ENCODE measurements at places on chromosomes 4 and X.

GRCh38 chr4:64497491-64497890 lies 88.2 kb upstream of the TECRL start:
- DNase-seq = no peak

GRCh38 chrX:134368126-134368525 lies 91.8 kb upstream of the HPRT1 start:
- DNase-seq = no peak

GRCh38 chr4:7647600-7648543 lies 213.1 kb upstream of the PSAPL1 start:
- no peak for DNase-seq

- DNase-seq = no peak
Observed at GRCh38 chr4:54556051-54556450, 101.7 kb upstream of the KIT start.

- no peak for DNase-seq
Observed at GRCh38 chr4:184645904-184646610, 3.2 kb downstream of the CASP3 start.

DNA sequence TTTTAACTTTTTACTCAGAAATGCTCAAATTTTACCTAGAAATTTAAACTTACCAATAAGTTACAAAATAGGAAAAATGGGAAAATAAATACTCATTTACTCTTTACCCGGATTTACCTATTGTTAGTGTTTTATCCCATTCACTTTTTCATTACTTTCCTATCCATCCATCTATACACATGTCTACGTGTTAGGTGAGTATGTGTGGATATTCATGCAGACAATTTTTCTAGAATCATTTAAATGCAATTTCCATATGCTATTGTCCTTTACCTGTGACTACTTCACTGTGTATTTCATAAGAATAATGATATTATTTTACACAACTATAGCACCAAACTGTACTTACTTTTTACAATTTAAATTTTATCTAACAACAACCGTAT lies 896.6 kb upstream of the INTU start:
- DNase-seq = no peak

DNA sequence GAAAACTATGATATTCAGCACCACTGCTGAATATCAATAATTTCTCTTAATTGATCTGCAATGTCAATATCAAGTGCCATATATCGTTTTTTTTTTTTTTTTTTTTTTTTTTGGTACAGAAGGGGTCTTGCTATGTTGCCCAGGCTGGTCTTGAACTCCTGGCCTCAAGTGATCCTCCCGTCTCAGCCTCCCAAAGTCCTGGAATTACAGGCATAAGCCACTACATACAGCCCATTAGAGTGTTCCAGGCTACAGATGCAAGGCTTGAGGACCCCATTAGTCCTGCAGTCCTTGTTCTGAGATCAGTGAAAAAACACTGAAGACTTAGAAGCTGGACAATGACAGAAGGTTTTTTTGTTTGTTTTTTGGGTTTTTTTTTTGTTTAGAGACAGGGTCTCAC lies 48.3 kb downstream of the PPP3CA start:
- DNase-seq = no peak

DNA sequence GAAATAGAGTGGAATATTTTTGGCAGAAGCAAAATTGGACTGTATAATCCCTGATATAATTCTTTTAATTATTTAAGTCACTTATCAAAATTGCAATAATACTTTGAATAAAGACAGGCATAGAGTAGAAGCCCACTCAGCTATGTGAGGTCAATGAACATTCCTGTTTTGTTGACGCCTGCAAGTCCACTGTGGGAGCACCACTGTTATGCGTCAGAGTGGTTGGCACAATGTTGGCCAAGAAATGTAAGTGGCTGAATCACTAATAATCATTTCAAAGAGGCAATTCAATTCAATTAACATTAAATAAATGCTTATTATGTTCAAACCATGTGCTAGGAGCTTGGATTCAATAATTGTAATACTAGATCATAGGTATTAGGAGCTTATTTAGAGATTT lies 221.0 kb downstream of the SPCS3 start:
- DNase-seq = no peak

GRCh38 chr4:177810220-177810619 lies 368.0 kb upstream of the AGA start:
- no peak for DNase-seq

DNA sequence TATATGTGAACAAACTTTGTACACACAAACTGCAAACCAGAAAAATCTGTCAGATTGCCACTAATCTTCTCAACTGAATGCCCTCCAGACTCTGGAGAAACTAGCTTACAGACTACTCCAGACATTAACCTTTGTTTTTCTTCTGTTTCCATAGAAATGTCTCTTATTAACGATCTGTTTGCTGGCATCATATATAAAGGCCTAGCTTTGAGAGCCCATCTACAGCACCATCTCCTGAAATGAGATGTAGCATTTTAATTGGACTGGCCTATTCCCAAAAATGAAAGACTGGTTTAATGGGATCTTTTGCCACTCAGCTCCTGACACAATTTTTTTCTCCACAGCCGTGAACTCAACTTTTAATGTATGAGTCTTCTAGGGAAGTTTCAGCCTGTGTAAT lies 266.0 kb upstream of the IL1RAPL1 start:
- no peak for DNase-seq

DNA sequence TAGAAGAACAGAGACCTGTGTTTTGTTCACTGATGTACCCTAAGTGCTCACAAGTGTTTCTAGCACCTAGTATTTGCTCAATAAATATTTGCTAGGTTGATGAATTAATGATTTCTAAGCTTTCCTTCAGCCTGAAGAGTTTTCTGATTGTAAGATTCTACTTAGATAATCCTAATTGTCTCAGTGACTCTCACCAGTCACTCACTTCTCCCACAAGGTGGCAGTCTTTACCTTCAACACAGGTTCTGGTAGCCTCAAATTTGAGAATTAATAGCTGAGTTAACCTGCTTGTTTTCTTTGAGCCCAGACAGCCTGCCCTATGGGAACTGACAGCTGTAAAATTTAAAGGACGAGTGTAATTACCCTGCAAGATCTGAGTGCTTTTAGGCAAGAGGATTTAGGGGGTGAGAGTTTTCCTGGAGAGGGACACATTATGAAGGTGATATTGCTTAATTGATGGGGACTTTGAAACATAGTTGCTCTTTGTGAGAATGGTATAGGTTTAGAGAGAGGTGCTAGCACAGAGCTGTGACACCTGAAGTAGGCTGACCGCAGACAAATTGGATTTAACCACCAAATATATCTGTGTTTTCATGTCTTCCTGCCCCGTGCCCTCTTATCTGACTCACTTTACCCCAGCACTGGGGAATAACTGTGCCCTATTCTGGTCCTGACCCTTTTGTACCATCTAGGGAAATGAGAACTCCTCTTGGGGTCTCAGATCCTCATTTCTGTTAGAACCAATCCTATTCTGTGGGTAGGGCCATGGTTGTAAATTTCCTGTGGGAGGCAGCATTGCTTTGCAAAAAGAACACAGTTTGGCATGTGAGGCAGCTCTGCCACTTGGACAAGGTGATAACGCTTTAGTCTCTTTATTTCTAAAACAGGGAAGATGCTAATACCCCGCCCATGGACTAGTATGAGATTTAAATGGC lies 27.7 kb downstream of the CD38 start:
- DNase-seq = peak; percentile 32

DNA sequence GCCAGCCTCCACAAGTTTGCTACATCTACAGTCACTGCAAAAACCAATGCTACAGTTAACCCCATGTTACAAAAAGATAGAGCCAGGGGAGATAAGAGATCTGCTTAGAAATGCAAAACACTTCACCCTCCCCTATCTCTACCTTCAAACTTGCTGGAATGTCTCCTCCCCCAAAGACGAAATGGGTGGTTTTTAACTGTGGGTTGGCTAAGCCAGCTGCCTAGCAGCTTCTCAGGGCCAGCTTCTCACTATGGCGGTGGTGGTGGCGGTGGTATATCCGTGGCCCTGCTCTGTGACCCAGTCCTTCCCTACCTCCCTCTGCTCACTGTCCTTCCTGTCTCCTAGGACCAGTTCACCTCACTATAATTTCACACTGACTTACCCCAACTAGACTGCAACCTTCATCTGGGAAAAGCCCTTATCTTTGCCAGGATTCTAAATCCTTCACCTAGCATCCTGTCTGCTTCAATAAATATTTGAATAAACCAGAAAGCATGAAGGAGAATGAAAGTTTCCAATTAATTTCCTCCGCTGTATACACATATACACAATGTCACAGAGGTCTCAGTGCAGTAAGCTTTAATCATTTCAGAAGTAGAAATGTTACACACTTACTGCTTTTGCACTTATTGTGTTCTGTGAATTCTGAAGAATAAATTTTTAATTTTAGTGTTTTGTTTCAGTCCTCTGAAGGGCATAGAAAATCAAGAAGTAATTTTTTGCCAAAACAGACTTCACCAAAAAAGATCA lies 46.3 kb downstream of the SH3KBP1 start:
- no peak for DNase-seq

GRCh38 chr4:6332042-6332668 lies 62.5 kb downstream of the WFS1 start:
- DNase-seq = no peak

DNA sequence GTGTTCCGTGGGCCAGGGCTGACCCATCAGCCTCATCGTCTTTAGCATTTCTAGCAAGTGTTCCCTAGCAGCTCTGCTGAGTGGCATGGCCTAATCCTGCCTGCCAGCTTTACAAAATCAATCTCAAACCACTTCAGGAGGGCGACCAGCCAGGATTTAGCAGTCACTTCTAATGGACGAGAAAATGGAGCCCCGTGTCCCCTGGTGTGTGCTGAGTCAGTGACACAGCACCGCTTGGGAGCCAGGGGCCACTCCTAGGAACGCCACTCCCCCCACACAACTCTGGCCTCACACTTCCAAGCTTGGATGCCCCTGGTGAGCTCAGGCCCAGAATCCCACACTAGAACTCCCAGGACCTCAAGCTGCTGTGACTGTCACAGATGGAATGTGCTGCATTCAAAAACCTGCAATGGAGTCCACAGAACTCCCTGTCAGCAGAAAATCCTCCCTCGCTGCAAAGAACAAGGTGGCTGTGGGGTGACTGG lies 311.2 kb upstream of the GATB start:
- no peak for DNase-seq

GRCh38 chrX:107601326-107601725 lies 27.0 kb upstream of the PRPS1 start:
- DNase-seq = no peak

- no peak for DNase-seq
Observed at GRCh38 chr4:71187404-71188155, 151.2 kb upstream of the SLC4A4 start.

GRCh38 chr4:111960241-111960667 lies 185.0 kb upstream of the FAM241A start:
- DNase-seq = peak; percentile 15

GRCh38 chr4:54289316-54289715 lies 60.2 kb downstream of the PDGFRA start:
- no peak for DNase-seq

- DNase-seq = peak; percentile 1
Observed at GRCh38 chrX:50067435-50068284, 133.1 kb downstream of the AKAP4 start.

DNA sequence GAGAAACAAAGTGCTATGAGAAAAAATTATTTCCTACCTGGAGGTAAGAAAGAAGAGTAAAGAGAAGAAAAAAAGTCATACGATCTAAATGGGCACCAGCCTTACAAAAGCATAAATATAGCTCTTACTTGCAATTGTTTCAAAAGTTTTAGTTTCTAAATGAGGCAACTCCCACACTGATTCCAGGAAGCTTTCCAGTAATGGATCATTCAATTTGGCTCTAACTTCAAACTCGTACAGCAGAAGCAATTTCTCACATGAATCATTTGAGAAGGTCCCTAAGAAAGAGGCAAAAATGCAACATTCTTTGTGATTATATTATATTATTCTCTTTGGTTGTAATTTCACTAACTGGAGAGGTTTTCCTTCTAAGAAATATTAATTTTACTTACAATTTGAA lies 109.9 kb downstream of the DLG3 start:
- peak; percentile 4 for DNase-seq

- DNase-seq = no peak
Observed at GRCh38 chrX:155544881-155545280, 67.9 kb downstream of the TMLHE start.

GRCh38 chrX:131279617-131280016 lies 9.5 kb downstream of the IGSF1 start:
- DNase-seq = no peak

- peak; percentile 27 for DNase-seq
Observed at GRCh38 chr4:15396157-15396800, 31.6 kb upstream of the C1QTNF7 start.

DNA sequence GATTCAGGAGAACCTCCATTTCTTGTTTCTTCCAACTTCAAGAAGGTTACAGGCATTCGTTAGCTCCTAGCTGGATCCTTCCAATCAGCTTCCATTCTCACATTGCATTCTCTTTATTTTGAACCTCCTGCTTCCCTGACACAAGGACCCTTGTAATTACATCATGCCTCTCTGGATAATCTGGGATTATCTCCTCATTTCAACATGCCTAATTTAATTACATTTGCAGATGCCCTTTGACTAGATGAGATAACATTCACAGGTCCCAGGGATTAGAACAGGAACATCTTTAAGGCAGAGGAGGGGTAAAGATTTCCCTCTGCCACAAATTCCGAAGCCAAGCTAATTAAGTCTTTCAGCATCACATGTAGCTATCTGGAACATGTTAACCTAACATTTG lies 753.8 kb upstream of the PCDH7 start:
- no peak for DNase-seq

DNA sequence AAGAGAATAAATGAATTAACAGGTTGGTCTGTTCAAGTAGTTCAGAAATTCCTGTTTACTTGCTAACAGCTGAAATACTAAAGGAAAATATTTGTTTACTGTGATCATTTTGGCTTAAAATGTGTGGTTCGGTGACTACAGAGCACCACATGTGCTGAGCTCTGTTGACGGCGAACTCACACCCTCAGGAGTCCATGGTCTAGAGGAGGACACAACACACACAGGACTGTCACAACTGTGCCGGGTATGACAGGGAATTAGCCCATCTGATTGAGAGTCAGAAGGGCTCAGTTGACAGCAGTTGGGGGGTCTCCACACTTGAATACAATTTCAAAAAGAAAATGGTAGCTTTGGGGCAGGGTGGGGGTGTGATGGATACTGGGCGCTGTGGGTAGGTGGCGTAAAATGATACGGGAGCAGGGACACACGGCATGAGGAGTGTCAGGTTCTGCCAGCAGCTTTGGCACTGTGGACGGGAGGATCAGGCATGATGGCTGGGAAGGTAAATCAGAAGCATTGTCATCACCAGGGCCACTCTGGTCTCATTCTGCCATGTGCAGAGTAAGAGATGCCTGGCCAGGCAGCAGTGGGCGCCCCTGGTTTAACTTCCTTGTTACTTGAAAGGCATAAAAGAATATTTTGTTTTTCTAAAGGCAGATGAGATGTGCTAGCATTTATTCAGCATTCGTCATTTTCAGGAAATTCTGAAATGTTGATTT lies 33.3 kb downstream of the CLDN22 start:
- no peak for DNase-seq

DNA sequence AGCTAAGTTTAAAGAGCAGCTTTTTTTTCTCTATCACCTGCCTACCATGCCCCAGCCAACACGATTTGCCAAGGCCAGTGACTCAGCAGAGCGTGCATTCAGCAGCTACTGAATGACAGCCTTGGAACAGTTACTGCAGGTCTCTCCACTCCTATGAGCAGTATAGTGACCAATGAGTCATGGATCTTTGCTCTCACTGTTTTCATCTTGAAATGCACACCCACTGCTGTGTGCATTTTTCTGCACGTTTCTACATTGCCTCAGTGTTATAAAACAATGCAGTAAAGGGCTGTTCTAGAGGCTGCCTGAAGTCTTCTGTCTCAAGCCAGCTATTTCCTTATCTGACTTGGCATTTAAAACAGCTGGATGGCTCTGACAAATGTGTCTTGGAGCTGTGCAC lies 66.0 kb upstream of the C4orf54 start:
- peak; percentile 13 for DNase-seq
